ENCODE measurements at places on chromosomes 3 and 15. TPM values are rescaled to one million over a fixed set of nuclear protein-coding genes. Genes with fewer than 3 reads are reported as not detected.

PODXL2 gene
- 11.1 TPM for total RNA-seq

- no peak for DNase-seq
Measured at GRCh38 chr15:65896236-65896635, 26.9 kb downstream of the RAB11A start.

DNA sequence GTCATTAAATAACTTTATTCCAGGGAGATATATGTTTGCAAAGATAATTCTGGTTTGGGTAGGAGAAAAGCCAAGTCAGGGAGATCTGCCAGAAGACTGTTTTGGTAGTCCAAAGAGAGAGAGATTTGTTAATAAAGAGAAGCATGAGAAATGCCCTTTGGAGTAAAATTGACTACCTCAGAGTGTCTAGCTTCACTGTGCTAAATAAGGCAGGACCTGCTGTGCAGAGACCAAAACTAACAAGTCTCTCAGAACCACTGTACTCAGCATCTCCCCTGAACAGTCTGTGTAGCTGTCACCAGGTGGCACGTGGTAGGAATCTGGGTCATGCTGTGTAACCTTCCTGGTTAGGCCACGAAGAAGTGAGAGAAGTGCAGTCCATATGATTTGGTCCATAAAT lies 31.6 kb upstream of the SLC35G2 start:
- no peak for DNase-seq

GCNT3 gene
- not detected for total RNA-seq

KIF23 gene
- 2.7 TPM for total RNA-seq

NR1I2 gene
- total RNA-seq, result not detected

RPUSD2 gene
- total RNA-seq, result 10.8 TPM

GRCh38 chr3:111592936-111593335 lies 2.2 kb downstream of the ZBED2 start:
- no peak for DNase-seq

- DNase-seq, result no peak
Measured at GRCh38 chr3:98613616-98614015, 20.2 kb upstream of the CPOX start.

- DNase-seq, result no peak
Measured at GRCh38 chr3:12489832-12490231, 5.6 kb downstream of the TSEN2 start.

DNA sequence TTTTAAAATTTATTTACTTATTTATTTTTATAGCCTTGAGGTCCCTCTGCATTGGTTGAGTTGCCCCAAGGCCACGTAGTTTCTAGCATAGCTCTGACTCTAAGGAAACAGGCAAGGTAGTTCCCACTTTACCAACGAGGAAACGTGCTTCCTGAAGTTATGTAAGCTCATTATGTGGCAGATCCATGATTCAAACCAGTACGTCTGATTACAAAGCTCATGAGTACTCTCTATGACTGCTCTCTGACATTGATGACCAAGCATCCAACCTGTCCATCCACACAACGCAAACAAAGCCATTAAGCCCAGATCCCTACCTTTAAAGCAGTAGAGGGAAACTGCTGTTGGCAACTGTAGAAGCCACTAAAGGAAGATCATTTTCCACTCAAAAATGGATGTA lies 25.6 kb downstream of the WWTR1 start:
- DNase-seq, result no peak

GRCh38 chr15:33089878-33090757 lies 104.4 kb downstream of the FMN1 start:
- no peak for DNase-seq

EPHB1 gene
- 30.7 TPM for total RNA-seq

- DNase-seq, result no peak
Measured at GRCh38 chr15:23503576-23503975, 56.5 kb upstream of the GOLGA6L2 start.

DNA sequence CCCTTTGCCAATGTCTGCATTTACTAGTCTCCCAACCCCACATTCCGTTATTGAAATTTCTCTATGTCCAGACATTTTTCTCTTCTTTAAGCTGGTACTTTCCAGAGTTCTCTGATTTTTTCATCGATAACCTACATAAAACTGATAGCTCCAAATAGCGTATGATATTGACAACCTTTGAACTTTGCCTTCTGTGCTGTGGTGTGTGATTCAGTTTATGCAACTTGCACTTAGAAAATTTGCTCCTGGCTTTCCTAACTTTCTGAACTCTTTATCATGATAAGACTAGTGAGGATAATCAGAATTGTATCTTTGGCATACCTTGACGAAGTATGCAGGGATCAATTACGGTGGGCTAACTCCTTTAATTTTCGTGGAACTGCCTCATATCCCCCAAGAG lies 1261.3 kb downstream of the SI start:
- no peak for DNase-seq

Measured in suprapubic skin (tissue), 4 donors.